Thoracic aorta (tissue), 2 donors: ENCODE measurements at places on chromosomes 4 and X.

GRCh38 chrX:137423241-137423640 is 142.7 kb upstream of the ZIC3 start:
- no peak for DNase-seq

DNA sequence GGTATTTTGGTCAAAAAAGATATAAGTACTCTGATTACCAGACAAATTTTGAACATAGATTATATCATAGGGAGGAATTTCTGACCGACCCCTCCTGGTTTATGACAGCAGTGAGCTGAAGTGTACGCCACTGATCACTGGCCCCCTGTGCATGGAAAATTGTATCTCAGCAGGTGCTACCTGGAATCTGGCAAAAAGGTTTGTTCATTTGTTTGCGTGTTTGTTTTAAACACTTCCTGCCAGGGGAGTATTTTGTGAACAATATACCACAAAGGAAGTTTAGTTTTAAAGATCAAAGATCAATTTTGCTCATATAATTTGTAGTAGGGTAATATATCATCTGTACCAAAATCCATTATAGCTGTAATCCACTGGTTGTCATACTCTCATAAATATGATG is 219.7 kb upstream of the TENM3 start:
- no peak for DNase-seq

DNA sequence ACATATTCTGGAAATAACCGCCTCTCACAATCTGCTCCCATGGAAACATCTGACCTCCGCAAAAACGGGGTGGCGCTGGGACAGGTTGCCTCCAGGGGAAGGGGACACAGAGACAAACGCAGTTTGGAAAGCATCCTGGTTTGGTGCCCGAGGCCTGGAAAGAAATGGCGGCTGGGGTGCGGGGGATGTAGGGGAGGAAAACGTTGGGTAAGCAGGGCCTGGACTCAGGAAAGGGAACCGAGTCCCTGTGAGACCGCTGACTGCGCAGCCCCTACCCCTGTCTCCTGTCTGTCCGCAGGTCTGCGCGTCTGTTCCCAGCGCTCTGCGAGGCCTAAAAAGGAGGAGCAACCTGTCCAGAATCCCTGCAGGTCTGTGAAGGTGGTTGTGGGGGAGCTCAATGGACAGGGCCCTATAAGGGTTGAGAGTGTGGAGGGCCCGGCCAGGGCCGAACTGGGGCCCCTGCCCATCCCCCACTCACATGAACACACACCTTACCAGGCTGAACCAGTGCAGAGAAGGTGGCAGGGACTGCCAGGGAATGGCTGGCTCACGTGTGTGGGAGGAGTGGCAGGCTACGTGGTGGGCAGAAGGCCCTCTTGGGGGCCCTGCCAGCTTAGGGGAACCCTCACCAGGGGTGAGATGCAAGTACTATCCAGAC is 672 bp downstream of the TCEAL3 start:
- DNase-seq = no peak

DNA sequence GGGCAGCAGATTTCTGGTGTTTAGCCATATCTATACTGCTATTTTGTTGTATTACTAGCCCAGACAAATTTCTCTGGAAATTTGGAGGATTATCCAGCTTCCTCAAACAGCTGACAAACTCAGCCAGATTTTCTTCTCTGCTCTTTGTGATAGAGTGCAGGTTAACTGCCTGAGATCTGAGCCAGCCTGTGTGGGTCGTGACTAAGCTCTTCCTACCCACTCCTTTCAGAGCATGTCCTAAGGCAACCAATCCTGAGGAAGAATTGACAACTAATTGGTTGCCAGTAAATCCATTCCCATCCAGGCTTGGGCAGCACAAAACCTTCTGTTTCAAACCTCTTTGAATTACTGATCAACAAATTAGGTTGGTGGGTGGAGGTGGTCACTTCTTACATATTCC is 2.5 kb upstream of the GABRA2 start:
- no peak for DNase-seq

GRCh38 chr4:113263274-113263673 is 213.8 kb downstream of the ANK2 start:
- DNase-seq = no peak

DNA sequence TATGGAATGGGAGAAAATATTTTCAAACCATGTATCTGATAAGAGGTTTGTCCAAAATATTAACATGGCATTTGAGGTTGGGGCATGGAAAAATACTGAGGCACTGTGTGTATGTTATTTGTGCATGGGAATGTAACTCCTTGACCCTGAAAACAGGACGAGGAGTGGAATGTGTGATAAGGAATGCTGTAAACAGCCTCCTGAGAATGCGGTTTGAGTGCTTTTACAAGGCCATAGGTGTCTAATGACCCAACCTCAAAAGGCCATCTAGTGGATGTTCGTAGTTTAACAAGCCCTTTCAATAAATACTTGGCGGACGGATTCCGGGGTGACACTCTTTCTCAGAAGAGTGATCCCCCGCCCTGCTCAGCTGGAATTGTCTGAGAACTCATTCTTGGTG is 162.9 kb upstream of the USP9X start:
- no peak for DNase-seq

GRCh38 chr4:65747386-65747785 is 77.1 kb upstream of the EPHA5 start:
- DNase-seq = no peak

GRCh38 chr4:147913137-147913536 is 181.2 kb downstream of the ARHGAP10 start:
- no peak for DNase-seq

GRCh38 chrX:153966283-153966688 is 5.3 kb downstream of the HCFC1 start:
- DNase-seq = no peak

- peak; percentile 64 for DNase-seq
Measured at GRCh38 chr4:139554893-139555704, 920 bp downstream of the SETD7 start.

DNA sequence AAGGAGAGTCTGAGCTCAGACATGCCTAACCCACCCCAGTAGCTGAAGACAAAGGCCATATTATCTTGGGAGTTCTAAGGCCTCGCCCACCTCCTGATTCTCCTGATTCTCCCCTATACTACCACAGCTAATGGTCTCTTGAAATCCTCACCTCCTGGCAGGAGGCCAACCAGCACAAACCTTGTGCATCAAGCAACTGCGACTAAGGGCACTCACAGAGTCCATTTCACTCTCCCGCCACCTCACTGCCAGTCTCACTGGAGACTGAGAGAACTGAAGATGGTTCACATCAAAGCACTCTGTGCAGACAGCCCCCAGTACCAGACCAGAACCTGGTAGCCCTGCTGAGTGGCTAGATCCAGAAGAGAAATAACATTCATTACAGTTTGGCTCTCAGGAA is 102.1 kb upstream of the KLF8 start:
- DNase-seq = no peak

GRCh38 chr4:169902658-169903345 is 123.4 kb downstream of the MFAP3L start:
- no peak for DNase-seq
